ENCODE measurements at places on chromosomes 1 and 21. TPM values are rescaled to one million over a fixed set of nuclear protein-coding genes. Genes with fewer than 3 reads are reported as not detected.

DNA sequence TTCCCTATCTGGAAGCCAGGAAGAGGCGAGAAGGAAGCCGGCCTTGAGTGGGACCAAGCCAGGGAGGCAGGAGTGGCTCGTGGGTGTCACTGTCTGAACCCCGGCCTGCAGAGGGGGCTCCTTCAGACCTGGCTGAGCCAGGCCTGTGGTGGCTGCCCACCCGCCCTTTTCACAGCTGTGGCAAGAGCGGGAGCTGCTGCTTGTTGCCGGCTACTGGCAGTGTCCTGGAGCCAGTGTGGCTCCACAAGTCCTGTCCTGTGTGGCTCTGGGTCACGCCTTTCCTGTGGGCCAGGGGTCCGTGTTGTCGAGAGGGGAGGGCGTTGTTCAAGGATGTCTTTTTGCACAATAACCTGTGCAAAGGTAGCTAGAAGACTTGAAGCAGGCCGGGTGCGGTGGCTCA, 1.3 kb downstream of the PFKL start:
- H3K36me3 ChIP-seq: no peaks in the 10 kb centered on the region
- no peak for DNase-seq
- peak overlapping the region; percentile 77 for H3K4me3 ChIP-seq
- no peaks in the 10 kb centered on the region for H3K27me3 ChIP-seq
- H3K27ac ChIP-seq: no peak overlapping the region
- H3K4me1 ChIP-seq: peaks cover 43% of the 10 kb centered on the region

DNA sequence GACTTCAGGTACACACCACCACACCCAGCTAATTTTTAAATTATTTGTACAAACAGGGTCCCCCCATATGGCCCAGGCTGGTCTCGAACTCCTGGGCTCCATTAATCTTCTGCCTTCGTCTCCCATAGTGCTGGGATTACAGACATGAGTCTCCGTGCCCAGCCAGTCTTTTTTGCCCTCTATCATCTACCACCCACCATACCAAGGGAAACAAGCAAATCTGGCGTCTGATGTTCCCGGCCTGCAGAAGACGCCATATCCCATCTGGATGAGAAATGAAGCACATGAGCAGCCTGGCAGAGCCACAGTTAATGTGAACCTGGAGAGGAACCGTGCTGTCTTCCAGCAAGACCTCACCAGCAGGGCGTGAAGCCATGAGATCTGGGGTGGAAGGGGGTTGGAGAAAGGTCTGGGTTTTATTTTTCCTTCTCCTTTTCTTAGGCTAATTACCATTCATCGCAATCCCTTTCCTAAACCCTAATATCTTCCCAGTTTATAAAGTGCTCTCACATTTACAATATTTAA, 1.8 kb upstream of the PRELP start:
- H3K27ac ChIP-seq: no peak overlapping the region
- no peaks in the 10 kb centered on the region for H3K27me3 ChIP-seq
- H3K4me1 ChIP-seq: peaks cover 42% of the 10 kb centered on the region
- DNase-seq: no peak
- no peak overlapping the region for H3K4me3 ChIP-seq

- DNase-seq: no peak
- no peaks in the 10 kb centered on the region for H3K27me3 ChIP-seq
- H3K27ac ChIP-seq: no peak overlapping the region
- H3K36me3 ChIP-seq: no peaks in the 10 kb centered on the region
- peaks cover 32% of the 10 kb centered on the region for H3K4me1 ChIP-seq
- no peak overlapping the region for H3K4me3 ChIP-seq
Observed at GRCh38 chr1:99968214-99968613, 1.6 kb upstream of the SLC35A3 start.

DNA sequence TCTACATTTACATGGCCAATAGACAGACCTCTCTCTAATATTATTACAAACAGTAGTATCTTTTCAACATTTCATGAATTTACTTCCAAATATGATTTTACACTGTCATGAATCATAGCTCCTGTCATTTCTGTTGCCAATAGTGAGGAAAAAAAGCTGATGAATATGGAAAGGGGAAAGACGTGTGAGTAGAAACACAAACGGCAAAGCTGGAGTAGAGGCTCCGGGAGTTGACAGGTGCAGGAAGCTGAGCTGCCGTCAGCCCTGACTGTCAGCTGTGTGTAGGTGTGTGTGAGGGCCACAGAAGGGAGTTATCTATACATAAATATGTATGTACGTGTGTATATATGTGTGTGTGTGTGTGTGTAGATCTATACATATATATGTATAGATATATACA, 416.9 kb downstream of the ZP4 start:
- no peak for DNase-seq
- H3K4me3 ChIP-seq: no peak overlapping the region
- no peaks in the 10 kb centered on the region for H3K4me1 ChIP-seq

GRCh38 chr1:30749691-30750583, 7.6 kb downstream of the LAPTM5 start:
- H3K27me3 ChIP-seq: peaks cover 14% of the 10 kb centered on the region
- H3K36me3 ChIP-seq: no peaks in the 10 kb centered on the region
- peak; percentile 67 for DNase-seq
- peaks cover 3% of the 10 kb centered on the region for H3K4me1 ChIP-seq

GRCh38 chr1:27487966-27488884, 1.7 kb downstream of the WASF2 start:
- peak overlapping the region; percentile 93 for H3K4me3 ChIP-seq
- no peak for DNase-seq
- no peaks in the 10 kb centered on the region for H3K27me3 ChIP-seq
- no peaks in the 10 kb centered on the region for H3K36me3 ChIP-seq
- H3K27ac ChIP-seq: peak overlapping the region; percentile 70

- no peaks in the 10 kb centered on the region for H3K4me1 ChIP-seq
- peaks cover 7% of the 10 kb centered on the region for H3K27me3 ChIP-seq
- H3K36me3 ChIP-seq: peaks cover 2% of the 10 kb centered on the region
- DNase-seq: no peak
- H3K27ac ChIP-seq: no peak overlapping the region
- H3K4me3 ChIP-seq: no peak overlapping the region
Observed at GRCh38 chr1:30461640-30462039, 261.7 kb downstream of the MATN1 start.

DNA sequence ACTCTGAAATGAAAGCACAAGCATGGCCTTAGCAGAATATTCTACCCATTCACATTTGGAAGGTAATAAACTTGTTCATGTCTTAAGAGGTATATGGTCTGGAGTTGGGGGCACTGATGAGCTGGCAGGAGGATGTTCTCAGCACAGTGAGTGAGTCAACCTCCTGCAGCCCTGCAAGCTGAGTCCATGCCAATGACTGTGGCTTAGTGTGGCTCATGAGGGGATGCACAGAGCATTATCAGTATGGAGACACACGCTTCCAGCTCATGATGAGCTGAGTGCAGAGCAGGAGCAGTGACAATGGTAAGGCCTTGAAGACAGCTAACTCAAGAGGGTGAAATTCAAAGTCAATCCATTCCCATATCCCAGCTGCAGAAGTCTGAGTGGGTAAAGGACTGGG, 102.3 kb downstream of the TNFSF18 start:
- no peaks in the 10 kb centered on the region for H3K27me3 ChIP-seq
- no peak overlapping the region for H3K27ac ChIP-seq
- H3K4me3 ChIP-seq: no peak overlapping the region
- no peak for DNase-seq
- peaks cover 28% of the 10 kb centered on the region for H3K4me1 ChIP-seq
- H3K36me3 ChIP-seq: no peaks in the 10 kb centered on the region

Gene BATF3
- total RNA-seq: 3.7 TPM

Gene SLFNL1
- total RNA-seq: not detected

Gene CREB3L4
- 6.6 TPM for total RNA-seq

Gene ELAPOR1
- total RNA-seq: 1.2 TPM

Gene DENND4B
- total RNA-seq: 32.1 TPM

Gene AMY1B
- total RNA-seq: not detected

Gene EIF2D
- 34.7 TPM for total RNA-seq
